T-helper 2 cell (primary cell): ENCODE measurements at places on chromosomes 1 and 21.

DNA sequence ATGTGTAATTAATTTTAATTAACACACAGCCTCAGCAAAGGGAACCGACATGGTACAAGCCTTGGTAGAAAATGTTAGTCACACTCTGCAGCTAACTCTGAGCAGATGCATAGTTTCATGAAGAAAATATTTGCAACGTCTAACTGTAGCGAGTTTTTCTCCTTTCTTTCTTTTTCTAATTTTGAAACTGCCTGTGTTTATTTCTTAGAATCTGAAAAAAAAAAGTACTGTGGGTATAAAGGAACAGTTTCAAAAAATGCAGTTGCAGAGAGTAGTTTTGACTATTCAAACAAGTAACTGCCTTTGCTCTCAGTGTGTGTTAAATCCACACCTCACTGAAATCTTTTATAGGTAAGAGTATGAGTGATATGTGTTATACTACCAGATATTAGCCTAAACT, 149.9 kb upstream of the C1orf105 start:
- peak; percentile 75 for DNase-seq

GRCh38 chr1:234214129-234214910, 158.9 kb upstream of the COA6 start:
- no peak for DNase-seq

DNA sequence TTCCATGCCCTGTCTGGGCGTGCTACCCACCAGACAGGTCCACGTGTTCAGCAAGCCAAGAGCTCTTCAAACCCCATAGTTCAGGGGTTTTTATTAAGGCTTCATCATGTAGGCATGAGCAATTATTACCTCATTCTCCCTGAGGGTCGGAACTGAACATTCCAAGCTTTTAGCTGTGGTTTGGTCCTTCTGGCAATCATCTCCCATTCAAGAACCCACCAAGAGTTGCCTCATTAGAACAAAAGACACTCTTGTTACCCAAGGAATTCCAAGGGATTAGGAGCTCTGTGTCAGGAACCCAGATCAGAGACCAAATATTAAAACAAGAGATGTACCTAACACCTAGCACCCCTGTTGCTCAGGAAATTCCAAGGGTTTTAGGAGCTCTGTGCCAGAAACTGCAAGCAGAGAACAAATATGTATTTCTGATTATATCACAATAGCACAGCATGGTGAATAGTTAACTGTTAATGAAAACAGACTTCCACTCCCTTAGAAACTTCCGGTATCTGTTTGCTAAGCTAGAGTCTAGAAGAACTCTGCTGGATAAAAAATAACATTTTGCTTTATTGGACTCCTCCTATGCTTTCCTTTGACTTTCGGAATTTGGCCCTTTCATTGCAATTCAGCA, 201.2 kb upstream of the L1TD1 start:
- DNase-seq: no peak

GRCh38 chr1:186225096-186225495, 150.0 kb downstream of the TPR start:
- DNase-seq: no peak

DNA sequence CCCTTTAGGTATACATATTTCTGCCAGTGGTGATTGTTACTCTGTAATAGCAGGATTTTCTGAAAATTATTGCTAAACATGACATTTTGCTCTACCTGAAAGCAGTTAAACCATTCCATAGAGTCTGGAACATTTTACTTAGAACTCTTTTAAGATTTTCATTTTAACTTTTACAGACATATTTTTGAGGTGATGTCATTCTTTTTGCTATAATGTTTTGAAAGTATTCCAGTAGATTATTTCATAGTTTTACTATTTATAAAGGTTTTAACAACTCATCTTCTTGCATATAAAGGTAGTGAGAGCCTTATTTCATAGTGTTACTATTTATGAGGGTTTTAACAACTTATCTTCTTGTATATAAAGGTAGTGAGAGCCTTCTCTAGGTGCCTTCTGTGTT, 42.9 kb downstream of the PTBP2 start:
- DNase-seq: no peak

GRCh38 chr1:157113631-157114030, 14.0 kb upstream of the ETV3L start:
- DNase-seq: no peak

DNA sequence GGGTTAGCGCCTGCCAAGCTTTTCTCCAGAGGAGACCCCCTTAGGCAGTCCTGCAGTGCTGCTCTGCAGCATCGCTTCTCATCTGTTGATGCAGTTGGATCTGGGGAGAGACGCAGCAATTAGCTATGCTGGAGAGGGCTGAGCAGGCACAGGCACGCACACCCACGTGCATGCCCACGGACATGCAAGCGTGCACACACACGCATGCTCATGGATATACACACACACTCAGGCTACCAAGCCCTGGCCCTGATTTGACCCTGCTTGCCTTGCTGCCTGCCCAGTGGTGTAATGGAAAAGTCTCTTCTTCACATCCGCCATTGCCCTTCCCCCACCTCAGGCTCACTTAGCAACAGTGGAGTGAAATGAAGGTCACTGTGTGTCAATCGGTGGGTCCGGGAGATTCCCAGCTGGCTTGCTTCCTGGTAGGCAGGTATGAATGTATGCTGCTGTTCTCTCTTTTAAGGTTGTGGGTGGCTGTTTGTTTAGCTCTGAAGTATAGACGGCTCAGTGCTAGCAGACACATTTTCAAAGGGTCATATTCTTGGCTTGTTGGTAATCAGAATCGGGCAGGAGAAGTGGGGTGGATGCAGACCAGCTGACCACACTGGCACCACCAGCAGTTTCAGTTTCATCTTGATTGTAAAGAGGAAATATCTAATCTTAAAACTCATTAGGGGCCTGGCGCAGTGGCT, 9.5 kb downstream of the ATP1B1 start:
- DNase-seq: no peak

DNA sequence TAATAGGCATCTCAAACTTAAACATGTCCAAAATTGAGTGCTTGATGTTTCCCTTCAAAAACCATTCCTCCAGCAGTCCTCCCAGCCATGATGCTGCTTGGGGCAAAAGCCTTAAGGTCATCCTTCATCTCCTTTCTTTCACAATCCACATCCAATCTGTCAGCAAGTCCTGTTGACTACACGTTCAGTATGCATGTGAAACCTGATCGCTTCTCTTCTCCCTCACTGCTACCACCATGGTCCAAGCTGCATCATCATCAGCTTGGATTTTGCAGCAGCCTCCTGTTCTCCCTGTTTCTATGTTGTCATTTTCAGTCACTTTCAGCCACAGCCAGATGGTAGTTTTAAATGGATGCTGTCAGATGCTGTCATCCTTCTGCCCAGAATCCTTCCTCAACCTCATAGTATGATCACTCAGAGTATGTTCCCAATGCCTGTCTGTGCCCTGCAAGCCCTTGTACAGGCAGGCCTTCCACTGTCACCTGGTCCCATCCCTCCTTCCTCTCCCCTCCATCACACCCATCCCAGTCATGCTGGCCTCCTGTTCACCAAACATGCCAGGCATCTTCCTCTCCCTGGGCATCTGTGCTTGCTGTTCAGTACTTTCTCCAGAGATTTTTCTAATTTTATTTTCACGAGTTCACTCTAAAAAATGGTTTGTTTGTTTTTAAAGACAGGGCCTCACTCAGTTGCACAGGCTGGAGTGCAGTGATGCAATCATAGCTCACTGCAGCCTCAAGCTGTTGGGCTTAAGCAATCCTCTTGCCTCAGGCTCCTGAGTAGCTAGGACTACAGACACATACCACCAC, 66.0 kb downstream of the SYDE2 start:
- DNase-seq: no peak

GRCh38 chr1:18599086-18599485, 31.6 kb upstream of the PAX7 start:
- no peak for DNase-seq

- DNase-seq: no peak
These were observed 67.5 kb upstream of the CLDN14 start for GRCh38 chr21:36547464-36547863.

DNA sequence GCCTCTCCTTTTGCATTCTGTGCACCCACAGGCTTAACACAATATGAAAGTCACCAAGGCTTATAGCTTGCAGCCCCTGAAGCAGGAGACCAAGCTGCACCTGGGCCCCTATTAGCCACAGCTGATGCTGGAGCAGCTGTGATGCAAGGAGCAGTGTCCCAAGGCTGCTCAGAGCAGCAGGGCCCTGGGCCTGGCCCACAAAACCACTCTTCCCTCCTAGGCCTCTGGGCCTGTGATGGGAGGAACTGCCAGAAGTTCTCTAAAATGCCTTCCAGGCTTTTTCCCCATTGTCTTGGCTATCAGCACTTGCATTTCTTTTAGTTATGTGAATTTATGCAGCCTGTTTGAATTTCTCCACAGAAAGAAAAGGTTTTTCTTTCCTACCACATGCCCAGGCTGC, 89.5 kb upstream of the KCTD3 start:
- DNase-seq: no peak

DNA sequence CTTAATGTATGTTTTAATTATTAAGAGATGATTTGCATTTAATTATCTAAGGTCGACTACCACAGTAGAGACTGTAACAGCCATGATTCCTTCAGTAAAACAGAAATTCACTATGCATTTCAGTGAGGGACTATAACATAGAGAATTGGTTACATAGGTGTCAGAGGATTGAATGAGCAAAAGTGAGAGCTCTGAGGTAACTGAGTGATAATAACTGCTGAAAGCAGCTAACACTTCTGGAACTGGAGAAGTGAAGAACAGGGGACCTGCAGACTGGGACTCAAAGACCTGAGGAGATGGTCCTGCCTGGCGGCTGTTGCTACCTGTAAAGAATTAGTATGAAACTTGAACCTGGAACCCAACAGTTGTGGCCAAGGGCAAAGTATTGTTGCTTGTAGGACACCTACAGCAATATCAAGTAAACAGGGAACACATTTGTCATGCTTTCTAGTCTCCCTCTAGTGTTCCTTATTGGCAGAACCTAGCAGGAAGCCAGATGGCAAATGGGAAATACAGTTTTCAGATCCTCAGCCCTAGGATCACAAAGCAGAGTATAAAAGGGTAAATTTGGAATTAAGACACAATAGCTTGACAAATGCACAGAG, 110.6 kb downstream of the HS2ST1 start:
- DNase-seq: no peak

- no peak for DNase-seq
These were observed 30.7 kb downstream of the NOL9 start for GRCh38 chr1:6523566-6523965.

- DNase-seq: no peak
These were observed 9.9 kb upstream of the TDRD10 start for GRCh38 chr1:154492115-154492514.

DNA sequence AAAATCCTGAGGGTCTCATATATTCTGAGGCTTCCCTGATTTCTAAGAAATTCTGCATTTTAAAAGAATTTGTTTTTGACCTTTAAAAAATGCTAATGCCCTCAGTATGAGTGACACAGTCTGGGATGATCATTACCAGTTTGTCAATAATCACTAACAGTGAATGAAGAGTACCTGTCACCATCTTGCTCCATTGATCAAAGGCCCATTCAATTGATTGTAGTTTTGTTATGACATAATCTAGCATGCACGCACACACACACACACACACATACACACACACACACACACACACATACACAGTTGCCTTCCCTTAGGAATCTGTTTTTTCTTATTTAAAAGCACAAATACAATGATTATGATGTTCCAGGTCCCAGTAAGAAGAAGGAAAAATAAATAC, 250.4 kb downstream of the NFIA start:
- no peak for DNase-seq

DNA sequence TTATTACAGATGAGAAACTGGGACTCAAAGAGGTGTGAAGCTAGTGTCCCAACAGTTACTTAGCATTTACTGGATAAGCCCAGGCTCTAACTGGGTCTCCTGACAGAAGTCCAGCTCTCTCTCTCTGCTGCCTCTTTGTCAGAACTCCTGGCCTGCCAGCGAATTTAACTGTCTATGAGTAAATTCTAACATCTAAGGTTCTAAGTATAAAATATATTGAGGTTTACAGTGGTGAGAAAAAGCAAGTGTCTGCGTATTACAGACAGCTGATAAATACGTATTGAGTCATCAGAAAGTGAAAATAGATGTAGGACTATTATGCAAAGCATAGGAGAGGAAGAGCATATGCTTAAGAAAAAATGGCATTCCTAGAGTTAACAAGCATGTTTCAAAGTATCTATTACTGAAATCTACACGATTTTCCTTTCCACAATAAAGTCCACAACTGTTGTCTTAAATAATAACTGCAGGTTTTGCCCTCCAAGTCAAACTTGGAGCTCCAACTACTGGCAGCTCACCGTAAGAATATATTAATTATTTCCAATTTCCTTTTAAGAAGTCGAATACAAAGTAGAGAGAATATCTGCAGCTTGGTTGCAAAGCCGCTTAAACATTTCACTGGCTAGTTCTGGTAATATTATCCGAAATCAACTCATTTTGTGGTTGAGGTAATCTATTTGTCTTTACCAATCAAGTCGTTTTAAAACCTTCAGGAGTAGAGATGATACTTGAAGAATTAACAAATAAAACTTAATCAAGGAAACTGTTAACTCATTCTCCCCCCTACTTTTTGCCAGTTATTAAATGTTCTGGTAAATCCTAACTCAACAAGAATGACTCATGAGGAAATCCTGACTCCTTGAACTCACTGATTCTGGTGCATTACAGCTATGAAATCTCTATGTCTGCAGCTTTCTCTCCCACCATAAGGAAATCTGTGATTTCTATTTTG, 1.4 kb upstream of the RGS2 start:
- DNase-seq: no peak

DNA sequence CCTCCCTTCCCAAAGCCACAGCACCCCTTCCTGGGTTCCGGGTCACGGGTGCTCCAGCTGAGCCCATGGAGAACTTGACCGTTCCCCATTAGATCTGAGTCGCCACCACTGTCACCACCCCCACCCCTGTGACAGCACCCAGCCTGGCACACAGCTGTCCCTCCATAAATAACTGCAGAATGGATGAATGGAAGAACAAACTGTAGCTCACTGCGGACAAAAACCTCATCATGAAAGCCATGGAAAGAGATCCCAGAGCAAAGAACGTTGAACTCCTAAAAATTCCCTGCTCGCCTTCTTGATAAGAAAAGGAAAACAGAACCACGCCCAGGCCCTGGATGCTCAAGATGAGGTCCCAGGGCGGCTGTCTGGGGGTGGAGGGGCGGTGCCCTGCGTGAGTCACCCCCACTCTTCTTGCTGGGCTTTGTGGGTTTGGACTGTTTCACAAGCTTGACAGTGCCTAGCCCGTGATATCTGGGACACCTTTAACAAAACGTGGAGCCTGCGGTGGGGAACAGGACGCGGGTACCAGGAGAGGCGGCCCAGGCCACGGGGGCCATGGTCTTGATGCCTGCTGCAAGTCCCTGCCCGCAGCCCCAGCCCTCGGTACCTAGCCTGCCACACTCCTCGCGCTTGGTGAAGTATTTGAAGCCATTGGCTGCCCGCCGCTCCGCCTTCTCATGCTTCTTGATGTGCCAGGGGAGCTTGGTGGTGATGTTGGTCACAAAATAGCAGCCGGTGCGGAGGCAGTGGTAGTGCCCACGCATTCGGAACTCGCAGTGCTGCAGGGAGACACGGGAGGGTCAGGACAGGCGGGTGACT, 151.9 kb downstream of the CASZ1 start:
- no peak for DNase-seq

GRCh38 chr1:111369177-111369576, 58.4 kb downstream of the OVGP1 start:
- DNase-seq: no peak

GRCh38 chr1:234773936-234774677, 164.1 kb upstream of the IRF2BP2 start:
- DNase-seq: no peak
